Activated CD4-positive, alpha-beta memory T cell treated with anti-CD3 and anti-CD28 coated beads for 36 hours (primary cell): ENCODE measurements at places on chromosomes 1 and 21.

DNA sequence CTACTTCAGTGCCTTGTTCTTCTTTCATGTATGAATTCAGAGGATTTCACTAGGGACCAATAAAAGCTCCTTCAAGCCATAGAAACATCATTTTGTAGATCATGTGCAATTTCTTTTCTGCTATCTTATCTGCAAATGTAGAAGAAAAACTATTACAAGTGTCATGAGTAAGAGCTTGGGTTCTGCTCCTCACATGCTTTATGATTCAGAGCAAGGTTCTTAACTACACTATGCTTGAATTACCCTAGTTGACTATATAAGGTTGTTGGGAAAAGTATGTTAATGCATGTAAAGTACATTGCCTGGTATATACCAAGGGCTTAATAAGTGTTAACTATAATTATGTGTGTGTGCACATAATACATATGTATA lies 91.4 kb upstream of the S1PR1 start:
- no peak for DNase-seq

- DNase-seq: no peak
Observed at GRCh38 chr21:26389971-26390641, 183.0 kb downstream of the CYYR1 start.

DNA sequence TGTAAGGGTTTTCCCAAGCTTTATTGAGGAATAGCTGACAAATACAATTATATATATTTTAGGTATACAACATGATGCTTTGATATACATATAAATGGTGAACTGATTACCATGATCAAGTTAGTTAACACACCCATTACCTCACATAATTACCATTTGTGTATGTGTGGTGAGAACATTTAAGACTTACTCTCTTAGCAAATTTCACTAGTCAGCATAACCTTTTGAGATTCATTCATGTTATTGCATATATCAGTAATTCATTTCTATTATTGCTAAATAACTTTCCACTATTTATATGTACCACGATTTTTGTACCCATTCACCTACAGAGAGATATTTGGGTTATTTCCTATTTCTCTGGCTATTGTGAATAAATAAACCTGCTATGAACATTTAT lies 16.2 kb upstream of the TP53BP2 start:
- no peak for DNase-seq

GRCh38 chr1:17434016-17434415 lies 5.5 kb downstream of the RCC2 start:
- no peak for DNase-seq

DNA sequence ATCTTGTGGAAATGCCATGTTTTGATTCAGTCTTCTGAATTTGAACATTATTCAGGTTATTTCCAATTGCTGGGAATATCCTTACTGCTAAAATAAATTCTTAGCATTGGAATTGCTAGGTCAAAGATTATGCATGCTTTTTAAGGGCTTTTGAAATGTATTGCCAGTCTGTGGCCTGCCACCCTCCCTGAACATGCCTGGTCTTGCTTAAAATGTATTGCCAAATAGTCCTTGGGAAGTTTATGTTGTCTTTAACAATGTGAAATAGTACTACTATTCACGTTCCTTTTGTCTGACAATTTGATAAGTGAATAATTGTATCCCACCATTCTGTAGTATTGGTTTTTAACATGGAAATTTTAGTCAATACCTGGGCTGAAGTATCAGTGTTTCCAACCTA lies 13.6 kb downstream of the TARDBP start:
- no peak for DNase-seq
